ENCODE measurements at places on chromosomes 11 and 22.
A peak's percentile ranks its signal among the peaks of the same experiment; 100 is the strongest.

- DNase-seq: no peak
These were observed 92.3 kb upstream of the B3GAT1 start for GRCh38 chr11:134504146-134504905.

DNA sequence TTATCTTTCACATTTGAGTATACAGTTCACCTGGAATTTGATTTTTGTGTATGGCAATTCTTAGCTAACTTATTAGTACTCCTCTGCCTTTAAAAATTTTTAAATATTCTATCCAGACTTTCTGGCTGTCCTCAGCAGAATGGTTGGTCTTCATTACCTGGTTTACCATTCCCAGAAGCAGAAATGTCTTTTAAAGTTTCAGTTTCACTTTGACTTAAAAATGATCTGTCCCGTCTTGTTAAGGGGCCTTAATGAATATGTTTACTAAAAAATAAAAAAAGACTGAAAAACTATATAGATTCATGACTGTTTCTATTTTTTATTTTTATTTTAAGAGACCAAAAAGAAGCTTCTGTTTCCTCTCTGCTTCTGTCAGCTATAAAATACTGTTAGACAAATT lies 70.5 kb upstream of the TNRC6B start:
- DNase-seq: no peak

DNA sequence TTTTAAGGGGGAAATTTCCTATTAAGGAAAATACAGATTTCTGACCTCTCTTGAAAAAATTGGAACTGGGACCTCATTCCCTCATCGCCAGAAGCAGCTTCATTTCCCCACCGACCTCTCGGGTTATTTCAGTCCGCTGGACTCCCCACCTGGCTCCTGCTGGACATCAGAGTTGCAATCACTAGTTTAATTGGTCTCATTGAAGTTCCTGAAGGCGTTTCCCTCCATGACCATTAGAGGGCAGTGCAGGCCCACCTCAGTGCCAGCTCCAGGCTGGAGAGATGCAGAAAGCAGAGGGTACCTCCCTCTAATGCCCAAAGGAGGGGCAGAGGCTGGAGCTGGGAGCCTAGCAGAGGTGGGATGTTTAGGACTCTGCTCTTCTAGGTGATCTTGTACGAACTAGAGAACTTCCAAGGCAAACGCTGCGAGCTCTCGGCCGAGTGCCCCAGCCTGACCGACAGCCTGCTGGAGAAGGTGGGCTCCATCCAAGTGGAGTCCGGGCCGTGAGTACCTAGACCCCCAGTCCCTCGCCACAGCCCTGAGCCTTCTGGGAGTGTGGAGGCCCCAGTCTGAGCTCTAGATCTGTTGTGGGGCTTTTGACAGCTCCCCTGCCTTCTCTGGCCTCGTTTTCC lies 2.7 kb downstream of the CRYBB3 start:
- peak; percentile 81 for DNase-seq

GRCh38 chr11:2142762-2143202 lies 3.6 kb upstream of the IGF2 start:
- no peak for DNase-seq

DNA sequence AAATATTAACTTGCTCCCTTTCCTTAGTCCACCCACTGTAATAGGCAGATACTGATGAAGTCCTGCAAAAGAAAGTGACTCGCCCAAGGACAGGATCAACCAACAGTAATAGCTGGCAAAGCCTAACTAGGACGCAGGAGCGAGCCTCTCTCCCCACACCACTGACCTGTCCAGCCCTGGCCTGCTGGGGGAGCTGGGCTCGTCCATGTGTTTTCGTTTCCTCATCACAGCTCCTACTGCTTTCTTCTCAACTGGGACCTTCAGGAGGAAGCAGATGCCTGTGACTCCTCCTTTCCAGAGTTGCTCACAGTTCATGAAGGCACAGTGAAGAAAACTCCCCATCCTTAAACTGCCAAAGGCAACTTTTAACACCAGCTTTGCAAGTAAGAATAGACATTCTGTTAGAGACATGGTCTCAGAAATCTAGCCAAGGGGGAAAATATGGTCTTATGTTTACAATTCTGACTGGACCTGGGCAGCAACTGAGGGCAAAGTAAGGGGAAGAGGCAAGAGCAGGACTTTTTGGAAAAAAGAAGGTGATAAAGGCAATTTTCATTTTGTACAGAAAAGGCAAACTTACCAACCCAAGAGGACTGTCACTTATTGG lies 11.6 kb upstream of the GPHA2 start:
- DNase-seq: no peak

DNA sequence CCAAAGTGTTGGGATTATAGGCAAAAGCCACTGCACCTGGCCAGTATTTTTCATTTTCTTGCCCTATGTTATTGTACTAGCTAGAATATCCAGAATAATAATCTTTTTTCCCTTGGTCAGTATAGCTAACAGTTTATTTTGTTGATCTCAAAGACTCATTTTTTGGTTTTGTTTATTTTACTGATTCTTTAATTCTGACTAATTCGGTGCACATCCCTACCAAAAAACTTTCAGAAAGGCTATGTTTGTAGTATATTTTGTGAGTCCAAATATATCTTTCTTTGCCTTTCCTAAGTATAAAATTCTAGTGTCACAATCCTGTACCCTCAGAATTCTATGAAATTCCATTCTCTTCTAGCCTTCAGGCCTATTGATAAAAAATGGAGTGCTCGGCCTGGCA lies 84.3 kb downstream of the PHF21A start:
- DNase-seq: no peak

- no peak for DNase-seq
These were observed 82.7 kb downstream of the CADM1 start for GRCh38 chr11:115421352-115421991.

- DNase-seq: no peak
These were observed 35.4 kb upstream of the NRIP3 start for GRCh38 chr11:9039198-9039597.

GRCh38 chr22:22086501-22087158 lies 104.0 kb upstream of the TOP3B start:
- no peak for DNase-seq

DNA sequence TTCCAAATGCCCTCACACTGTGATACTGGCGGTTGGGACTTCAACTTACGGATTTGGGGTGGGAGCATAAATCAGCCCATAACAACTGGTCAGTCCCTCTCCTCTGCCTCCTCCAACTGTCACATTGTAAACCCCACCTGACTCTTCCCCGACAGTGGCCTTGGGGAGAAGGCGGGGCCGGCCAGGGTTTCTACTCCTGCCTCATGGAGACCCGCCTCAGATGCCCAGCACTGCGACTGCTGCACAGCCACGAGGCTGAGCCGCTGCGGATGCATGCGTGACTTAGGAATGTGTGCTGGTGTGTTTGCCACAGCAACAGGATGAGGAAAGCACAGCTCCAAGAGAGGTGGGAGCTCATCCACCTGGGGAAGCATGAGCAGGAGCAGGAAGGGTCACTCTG lies 914.2 kb downstream of the NTM start:
- DNase-seq: no peak

- DNase-seq: no peak
These were observed 4.6 kb downstream of the B4GALNT4 start for GRCh38 chr11:373716-374551.

DNA sequence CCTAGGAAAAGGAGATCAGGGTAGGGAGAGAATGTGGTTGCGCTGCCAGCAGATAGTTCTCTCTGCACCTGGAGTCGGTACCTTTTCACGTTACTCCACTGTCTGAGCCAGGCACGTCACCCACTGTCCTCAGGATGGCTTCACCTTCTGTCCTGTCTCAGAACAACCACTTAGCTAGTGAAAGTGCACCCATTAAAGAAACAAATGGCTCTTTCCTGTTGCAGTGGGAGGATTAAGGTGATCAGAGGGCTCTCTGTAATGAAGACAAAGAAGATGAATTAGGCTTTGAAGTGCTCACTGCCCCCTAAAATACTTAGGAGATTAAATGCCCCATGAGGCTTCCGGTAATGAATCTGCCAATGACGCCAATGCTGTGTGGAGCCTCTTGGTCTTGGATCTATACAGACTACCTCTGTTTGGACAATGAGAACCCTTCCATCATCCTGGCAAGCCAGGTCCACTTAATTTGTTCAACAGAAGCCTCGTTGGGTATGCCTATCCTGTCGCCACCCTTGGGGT lies 113.7 kb downstream of the INSC start:
- no peak for DNase-seq

- DNase-seq: no peak
These were observed 61.7 kb downstream of the PRDM11 start for GRCh38 chr11:45208135-45208534.

- no peak for DNase-seq
These were observed 7.6 kb upstream of the CTR9 start for GRCh38 chr11:10743354-10744000.

DNA sequence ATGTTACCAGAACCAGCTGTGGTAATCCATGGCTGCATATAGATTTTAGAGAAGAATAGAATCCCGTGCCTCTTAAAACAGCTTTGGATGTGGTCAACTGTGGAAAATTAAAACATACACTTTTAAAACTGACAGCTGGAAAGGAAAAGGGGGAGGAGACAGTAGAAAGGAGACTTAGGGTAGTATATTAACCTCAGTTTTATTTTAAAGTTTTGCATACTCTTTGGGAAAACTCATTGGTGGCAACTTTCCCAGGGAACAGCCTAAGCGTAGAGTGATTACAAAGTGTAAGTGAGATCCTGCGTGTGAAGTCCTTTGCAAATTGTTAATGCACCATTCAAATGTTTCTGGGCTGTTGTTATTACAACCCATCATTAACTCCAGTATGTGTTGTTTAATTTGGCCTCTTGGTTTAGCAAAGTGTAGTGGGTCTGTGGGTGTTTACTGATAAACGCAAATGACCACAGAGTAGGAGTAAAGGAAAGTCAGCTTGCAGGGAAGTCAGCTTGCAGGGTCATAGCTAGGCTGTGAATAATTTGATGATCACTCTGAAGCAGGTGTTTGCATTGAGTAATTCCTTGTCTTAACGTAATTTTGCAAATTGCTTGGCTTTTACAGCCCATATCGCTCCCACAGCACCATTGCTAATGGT lies 88.0 kb upstream of the DBX1 start:
- DNase-seq: no peak

- DNase-seq: peak; percentile 39
These were observed 618.9 kb downstream of the BRD1 start for GRCh38 chr22:49208768-49209252.

DNA sequence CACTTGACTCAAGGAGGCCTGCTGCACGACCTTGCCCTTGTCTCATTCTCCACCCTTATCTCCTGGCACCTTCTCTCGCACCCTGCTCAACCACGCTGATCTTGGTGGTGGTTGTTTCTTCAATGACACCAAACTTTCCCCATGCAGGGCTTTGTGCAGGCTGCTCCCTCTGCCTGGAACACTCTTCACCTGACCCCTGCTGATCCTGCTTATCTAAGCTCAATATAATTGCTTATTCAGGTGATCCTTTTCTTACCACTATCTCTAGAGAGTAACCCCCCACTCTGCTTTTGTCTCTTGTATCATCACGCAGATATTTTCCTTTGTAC lies 604.4 kb downstream of the BUD13 start:
- no peak for DNase-seq

DNA sequence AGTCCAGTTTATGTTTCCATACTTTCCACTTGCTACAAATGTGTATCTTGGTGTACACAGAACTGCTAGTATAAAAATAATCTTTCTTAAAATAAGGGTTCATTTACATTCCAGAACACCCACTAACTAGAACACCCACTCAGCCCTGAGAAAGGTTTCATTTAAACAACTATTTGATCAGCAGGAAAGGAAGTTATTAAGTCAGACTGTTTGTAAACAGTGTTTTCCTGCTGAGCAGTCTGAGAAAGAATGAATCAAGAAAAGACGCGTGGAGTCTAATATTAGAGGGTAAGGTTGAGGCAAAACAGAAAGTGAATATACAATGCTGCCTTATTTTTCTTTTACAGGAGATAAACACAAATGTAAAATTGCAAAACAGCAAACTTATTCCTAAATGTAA lies 32.7 kb downstream of the NARS2 start:
- DNase-seq: no peak

DNA sequence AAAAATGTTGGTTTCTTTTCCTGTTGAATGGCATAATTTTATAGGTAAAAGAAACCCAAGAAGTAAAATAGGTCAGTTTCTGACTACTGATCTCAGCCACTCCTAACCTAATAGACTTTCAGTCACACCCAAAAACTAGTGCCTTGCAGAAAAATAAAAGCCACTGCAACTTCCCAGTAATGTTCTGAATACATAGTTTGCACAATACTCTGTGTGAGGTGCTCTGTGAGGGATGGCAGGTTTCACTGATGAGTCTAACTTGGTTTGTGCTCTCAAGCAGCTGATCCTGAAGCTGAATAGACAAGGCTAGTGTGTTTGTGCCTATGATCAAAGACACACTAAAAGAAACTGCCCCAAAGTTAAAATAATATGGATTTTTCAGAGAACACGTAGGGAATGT lies 758.3 kb downstream of the NELL1 start:
- DNase-seq: no peak

DNA sequence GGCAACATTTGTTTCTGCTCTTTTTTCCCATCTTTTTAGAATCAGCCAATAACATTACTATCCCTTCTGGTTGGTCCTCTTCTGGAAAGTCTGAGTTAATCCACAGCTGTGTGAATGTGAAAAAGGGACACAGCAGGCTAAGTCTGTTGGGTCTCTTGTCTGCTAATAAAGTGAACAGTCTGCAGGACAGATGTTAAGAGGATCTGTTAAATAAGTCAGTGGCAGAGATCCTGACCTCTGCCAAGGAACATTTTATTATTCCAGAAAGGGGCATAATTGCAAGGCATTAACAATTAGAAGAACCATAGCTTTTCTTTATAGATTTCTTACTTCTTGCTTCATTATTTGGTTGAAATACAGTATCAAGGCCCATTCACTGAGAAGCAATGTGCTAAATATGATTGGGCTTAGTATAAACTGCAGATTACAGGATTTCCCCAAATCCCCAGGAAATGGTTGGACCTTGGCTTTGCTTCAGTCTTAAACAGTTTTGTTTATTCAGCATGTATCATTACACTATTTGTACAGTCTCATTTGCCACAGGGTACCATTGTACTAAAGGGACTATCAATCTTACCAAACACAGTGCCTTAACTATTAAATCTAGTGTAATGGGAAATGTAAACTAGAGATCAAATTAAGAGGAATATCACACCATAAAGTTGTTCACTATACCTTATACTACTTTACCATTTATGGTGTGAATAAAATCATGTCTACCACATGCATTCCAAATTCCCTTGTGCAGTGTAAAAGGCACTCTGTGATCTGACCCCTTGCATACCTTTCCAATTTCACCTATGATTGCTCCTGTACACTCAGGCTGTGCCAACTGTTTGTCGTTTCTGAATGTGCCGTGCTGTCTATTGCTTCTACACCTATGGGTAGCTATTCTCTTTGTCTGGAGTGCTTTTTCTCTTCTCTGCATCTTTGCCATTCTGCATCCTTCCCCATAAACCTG lies 274.0 kb downstream of the SOX6 start:
- DNase-seq: no peak

DNA sequence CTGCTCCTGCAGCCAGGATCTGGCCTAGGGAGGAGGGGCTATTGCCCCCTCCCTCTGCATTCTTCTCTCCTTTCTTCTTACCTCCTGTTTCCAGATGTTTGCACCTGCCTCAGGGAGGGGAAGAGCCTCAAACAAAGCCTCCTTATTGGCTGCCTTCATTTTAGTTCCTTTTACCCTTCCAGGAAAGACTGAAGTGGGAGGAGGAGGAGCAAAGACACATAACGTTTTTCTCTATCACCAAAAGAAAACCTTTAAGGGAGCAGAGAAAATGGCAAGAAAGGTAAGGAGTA lies 13.3 kb upstream of the CHRM1 start:
- DNase-seq: no peak

GRCh38 chr22:27133681-27134314 lies 476.4 kb downstream of the MIAT start:
- DNase-seq: no peak

All from activated CD8-positive, alpha-beta memory T cell treated with anti-CD3 and anti-CD28 coated beads, Interleukin-2, amount 50 U/mL, for 48 hours (primary cell).